Activated T-helper 2 cell treated with anti-CD3 and anti-CD28 coated beads, Interferon-gamma antibody, Interleukin-2, Interleukin-4, amounts not matched to agents 10 μg/mL and 5 μg/mL and 100 μg/mL, durations not matched to agents 14 hours and 24 hours and 36 hours (primary cell): ENCODE measurements at places on chromosomes 7 and 10.
A peak's percentile ranks its signal among the peaks of the same experiment; 100 is the strongest.

- H3K4me3 ChIP-seq = no peak overlapping the region
- no peaks in the 10 kb centered on the region for H3K36me3 ChIP-seq
- H3K27ac ChIP-seq = no peak overlapping the region
- no peaks in the 10 kb centered on the region for H3K4me1 ChIP-seq
- no peak for DNase-seq
Measured at GRCh38 chr7:41331194-41331593, 371.7 kb downstream of the INHBA start.

DNA sequence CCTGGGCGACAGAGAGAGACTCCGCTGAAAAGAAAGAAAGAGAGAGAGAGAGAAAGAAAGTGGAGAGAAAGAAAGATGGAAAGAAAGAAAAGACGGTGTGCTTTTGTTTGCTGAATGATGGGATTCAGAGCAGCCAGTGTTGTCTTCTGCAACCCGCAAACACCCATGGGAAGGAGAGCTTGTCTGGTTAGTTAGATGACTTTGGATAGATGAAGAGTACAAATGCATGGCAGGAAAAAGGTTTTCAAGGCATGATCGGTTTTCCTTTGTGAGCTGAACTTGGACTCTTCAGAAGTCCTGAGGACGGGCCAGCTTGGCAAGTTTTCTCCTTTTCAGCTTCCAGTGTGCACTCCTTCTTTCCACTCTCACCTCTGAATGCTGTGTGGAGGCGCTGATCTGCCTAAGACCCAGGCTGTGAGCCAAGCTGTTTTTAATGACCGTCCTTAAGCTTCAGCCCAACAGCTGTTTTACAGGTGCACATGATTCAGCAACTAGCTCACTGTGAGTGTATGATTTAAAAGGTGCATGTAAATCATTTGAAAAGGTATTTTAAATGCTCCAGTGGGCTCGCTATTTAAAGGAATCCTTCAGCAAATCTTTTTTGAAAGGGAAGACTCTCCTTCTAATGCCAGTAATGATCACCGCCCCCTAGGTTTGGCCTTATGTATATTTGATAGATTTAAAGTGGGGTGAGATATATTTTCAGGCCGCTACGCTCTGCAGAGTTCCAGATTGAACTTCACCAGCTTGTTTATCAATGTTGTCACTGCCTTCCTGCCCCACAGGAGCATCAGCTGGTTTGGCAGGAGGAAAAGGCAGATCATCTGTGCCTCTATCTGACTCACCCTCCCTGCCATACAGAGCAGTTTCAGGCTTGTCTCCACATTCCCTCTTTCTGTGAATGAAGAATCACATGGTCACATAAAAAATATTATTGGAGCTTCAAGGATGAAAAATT is 115.0 kb downstream of the PLXDC2 start:
- no peaks in the 10 kb centered on the region for H3K27me3 ChIP-seq
- no peak for DNase-seq
- no peak overlapping the region for H3K4me3 ChIP-seq
- no peaks in the 10 kb centered on the region for H3K36me3 ChIP-seq

DNA sequence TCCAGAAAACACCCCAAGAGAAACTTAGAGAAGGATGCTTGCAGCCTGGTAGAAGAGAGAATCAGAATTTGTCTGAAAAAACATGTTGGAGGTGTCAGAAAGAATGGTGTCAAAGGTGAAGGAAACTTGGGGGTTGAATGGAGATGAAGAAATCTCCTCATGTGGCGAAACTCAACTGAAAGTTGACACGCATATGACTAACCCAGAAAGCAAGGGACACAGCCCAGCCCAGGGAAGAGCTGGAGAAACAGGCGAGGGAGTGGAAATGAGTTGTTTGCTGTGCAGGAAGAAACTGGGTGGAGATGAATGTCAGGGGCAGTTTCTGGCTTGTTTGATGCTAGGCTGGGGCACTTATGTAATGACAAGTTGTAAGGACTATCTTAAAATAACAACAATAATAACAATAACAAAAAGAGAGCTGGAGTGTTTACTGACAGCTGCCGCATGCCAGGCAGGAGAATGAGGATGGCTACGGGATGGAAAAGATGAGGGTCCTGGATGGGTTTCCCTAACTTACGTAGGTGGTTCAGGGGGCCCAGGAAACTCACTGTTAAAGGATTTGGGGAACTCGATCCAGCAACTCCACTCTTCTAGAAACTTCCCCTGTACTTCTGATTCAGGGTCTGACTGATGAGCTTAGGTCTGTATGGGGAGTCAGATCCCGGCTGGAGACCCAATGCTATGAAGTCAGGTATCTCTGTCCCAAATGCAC is 57.4 kb downstream of the MAP3K8 start:
- H3K36me3 ChIP-seq = no peaks in the 10 kb centered on the region
- DNase-seq = no peak
- H3K4me3 ChIP-seq = no peak overlapping the region
- peaks cover 26% of the 10 kb centered on the region for H3K27me3 ChIP-seq

DNA sequence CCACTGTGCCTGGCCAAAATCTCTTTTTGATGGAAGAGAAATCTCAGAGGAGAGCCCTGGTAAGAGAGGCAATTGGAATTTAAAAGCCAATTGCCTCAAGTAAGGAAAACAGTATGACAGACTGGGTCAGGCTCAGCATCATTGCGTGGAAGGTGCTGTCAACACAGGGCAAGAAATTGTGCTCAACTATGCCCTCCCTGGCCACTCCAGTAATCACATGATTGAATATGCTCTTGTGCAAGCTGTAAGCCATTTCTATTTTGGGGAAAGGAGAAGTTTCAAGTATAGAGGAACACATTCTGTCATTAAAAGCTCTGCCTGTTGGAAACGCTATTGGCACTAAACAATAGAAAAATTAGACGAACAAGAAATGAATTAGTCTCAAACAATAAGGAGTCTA is 1127.7 kb downstream of the REEP3 start:
- H3K36me3 ChIP-seq = no peaks in the 10 kb centered on the region
- no peaks in the 10 kb centered on the region for H3K27me3 ChIP-seq
- DNase-seq = no peak

GRCh38 chr7:3153118-3153517 is 109.5 kb upstream of the CARD11 start:
- peaks cover 13% of the 10 kb centered on the region for H3K27me3 ChIP-seq
- peaks cover 8% of the 10 kb centered on the region for H3K4me1 ChIP-seq
- no peak for DNase-seq
- no peak overlapping the region for H3K4me3 ChIP-seq
- no peak overlapping the region for H3K27ac ChIP-seq

DNA sequence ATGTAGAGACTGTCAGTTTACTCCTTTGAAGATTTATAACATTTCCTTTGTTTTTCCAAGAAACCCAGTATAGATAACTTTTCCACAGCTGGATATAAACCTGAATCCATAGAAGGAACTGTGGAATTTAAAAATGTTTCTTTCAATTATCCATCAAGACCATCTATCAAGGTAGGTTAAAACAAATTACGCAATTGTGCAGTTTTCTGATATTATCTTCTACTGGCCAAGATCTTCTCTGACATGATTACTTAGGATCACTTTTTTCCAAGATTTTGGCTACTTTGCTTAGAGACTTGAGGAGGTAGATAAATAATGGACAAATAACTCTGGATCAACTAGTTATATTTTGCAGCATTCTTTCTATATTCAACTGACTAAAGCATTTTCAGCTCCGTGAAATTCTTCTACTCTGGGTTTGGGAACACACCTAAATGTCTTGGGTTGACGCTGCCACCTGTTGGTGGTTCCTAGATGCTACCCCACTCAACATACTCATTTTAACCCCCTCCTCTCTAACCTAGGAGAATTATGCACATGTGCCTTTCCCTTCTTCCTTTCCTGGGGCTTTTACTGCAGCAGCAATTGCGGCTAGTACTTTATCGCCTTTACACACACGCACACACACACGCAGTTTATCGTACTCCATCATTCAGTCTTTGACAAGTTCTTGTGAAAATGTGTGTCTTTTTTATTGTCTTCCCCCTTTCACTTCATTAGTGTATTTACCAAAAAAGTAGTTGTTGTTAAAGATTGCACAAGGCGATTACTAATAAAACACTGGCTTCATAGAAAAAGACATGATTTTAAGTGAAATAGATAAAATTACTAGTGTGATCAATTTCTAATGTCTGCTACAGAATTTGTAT is 32.7 kb downstream of the ABCB5 start:
- H3K36me3 ChIP-seq = no peaks in the 10 kb centered on the region
- no peak overlapping the region for H3K27ac ChIP-seq
- no peaks in the 10 kb centered on the region for H3K4me1 ChIP-seq
- H3K27me3 ChIP-seq = no peaks in the 10 kb centered on the region

DNA sequence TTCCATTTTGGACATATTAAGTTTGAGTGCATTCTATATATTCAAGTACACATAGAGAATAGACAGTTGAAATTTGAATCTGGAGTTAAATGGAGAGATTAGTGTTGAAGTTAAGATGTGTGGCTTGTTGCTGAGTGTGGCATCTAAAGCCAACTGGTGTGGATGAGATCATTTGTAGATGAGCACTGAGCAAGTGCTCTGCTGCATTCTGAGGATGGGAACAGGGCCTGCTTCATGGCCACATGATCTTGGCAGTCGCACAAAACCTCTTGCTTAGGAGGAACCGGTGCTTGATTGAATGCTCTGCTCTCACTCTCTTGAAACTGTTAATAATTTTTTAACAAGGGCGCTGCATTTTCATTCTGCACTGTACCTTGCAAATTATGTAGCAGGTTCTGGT is 62.0 kb downstream of the EPDR1 start:
- no peak overlapping the region for H3K4me3 ChIP-seq
- H3K27me3 ChIP-seq = peaks cover 4% of the 10 kb centered on the region
- DNase-seq = no peak
- H3K27ac ChIP-seq = no peak overlapping the region
- no peaks in the 10 kb centered on the region for H3K4me1 ChIP-seq

GRCh38 chr7:155751409-155751808 is 60.9 kb downstream of the SHH start:
- H3K36me3 ChIP-seq = peaks cover 73% of the 10 kb centered on the region
- H3K27ac ChIP-seq = peak overlapping the region; percentile 17
- peaks cover 71% of the 10 kb centered on the region for H3K4me1 ChIP-seq

DNA sequence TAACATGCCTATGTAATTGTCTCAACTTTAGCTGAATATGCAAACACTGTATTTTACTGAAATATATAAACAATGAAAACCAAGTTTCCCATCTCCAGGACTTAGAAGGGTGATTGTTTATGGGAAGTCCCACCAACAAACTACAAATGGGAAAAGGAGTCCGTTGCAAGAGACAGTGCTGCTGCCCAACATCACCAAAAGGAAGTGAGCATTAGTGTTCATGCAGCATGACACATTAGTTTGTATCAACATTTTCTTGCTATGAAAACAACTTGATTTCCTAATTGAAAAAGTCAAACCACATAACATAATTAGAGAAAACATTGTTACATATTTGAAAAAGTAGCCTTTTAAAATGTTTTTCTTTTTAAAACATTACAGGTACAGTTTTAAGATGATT is 138.5 kb downstream of the ZNF438 start:
- no peak overlapping the region for H3K27ac ChIP-seq
- peaks cover 12% of the 10 kb centered on the region for H3K4me1 ChIP-seq
- peaks cover 13% of the 10 kb centered on the region for H3K36me3 ChIP-seq
- no peak overlapping the region for H3K4me3 ChIP-seq

- no peak overlapping the region for H3K27ac ChIP-seq
- DNase-seq = no peak
- H3K4me1 ChIP-seq = no peaks in the 10 kb centered on the region
- no peak overlapping the region for H3K4me3 ChIP-seq
- H3K27me3 ChIP-seq = peaks cover 25% of the 10 kb centered on the region
Measured at GRCh38 chr10:124378881-124379471, 39.7 kb downstream of the OAT start.

GRCh38 chr10:24223341-24223740 is 14.4 kb downstream of the KIAA1217 start:
- DNase-seq = no peak
- no peak overlapping the region for H3K4me3 ChIP-seq
- H3K27me3 ChIP-seq = no peaks in the 10 kb centered on the region
- no peak overlapping the region for H3K27ac ChIP-seq
- H3K36me3 ChIP-seq = no peaks in the 10 kb centered on the region

DNA sequence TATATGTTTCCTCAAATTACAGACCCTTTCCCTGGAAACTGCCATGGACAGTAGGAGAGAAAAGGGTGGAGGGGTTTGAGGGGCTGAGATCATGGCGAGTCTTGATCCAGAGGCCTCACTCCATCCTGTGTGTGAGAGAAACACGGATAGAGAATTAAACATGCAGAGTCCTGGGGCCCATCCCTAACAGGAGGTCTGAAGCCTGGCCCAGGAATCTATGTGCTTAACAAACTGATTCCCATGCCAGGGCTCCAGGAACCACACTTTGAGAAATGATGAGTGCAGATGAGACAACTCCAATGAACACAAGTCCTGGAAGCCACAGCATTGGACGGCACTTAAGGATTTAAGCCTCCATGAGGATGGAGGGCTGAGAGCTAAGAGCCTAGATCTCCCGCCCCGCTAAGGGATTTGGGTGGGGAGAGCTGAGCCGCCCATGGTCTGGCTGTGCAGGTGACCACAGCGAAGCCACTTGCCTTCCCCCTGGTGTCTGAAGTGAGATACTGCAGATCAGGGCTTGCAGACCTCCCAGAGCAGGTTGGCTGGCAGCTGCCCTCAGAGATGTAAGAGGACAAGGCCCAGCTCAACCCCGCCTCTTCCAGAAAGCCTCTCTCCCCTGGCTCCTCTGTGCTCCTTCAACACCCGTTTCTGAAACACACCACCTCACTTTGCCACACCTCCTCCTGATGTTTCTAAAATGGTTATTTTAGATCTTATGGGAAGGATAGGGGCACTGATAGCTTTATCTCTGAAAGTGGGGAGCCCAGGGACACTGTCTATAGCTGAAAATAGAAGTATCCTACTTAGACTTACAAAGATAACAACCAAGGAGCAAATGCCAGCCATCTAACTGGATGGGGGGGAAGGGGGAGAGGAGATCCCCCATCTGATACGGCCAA is 24.8 kb upstream of the EIF5AL1 start:
- H3K36me3 ChIP-seq = no peaks in the 10 kb centered on the region
- no peak for DNase-seq
- peaks cover 3% of the 10 kb centered on the region for H3K27me3 ChIP-seq
- no peak overlapping the region for H3K4me3 ChIP-seq
- H3K27ac ChIP-seq = no peak overlapping the region
